SIG-M5 (cell line): ENCODE measurements at places on chromosomes 7 and 10.

GRCh38 chr10:126568809-126569385 is 101.6 kb downstream of the C10orf90 start:
- no peak for DNase-seq

- DNase-seq: no peak
Observed at GRCh38 chr10:78459639-78460037, 426.0 kb downstream of the RPS24 start.

- no peak for DNase-seq
Observed at GRCh38 chr7:65509368-65510186, 135.9 kb downstream of the ZNF92 start.

DNA sequence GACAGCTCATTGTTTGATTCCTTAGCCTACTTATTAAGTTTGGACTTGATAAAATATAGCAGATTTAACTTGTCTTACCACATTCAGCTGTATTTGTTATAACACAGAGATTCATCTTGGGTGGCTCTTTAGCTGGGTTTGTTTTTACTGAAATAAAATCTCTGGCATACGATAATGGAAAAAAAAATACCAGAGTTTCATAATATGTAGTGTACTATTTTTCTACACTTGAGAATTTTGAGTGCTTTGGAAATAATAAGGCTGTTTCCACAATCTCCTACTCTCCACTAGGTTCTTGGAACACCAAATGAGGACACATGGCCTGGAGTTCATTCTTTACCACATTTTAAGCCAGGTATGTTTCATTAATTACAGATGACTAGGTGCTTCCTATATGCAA is 218.6 kb upstream of the FZD1 start:
- no peak for DNase-seq

DNA sequence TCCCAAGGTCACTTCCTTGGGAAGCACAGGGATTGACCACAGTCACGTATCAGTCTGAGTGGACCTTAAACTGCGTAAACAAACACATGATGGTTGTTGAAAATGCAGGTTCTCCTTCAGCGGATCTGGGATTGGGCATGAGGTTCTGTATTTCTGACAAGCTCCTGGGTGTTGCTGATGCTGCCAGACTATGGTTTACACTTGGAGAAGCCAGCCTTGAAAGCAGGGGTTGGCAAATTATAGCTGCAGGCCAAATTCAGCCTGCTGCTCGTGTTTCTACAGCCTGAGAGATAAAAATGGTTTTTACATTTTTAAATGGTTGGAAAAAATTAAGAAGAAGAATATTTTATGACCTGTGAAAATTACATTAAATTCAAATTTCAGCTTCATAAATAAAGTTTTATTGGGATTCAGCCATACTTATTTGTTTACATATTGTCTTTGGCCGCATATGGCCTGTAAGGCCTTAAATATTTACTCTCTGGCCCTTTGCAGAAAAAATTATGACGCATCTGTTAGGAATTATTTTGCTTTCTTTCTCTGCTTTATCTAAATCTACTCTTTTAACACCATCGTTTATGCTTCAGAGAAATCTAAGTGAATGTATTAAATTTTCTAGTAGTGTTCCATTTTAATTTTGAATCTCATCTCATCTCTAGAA is 109.6 kb downstream of the SH2D4B start:
- no peak for DNase-seq

DNA sequence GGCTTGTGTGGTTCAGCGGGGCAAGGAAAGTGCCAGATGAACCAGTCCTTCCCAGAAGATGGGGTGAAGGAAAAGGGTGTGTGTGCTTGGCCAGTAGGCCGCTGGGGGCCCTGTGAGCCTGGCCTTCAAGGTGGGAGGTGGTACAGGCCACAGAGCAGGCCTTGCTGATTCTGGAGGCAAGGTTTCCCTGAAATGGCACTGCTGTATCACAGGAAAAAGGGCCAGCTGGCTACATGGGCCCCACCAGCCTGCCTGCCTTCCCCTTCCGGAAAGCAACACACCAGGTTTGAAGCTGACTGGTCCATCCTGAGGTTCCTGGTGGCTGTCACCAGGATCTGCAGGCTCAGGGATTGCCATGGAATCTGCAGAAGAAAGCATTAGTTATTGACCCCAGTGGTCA is 12.5 kb downstream of the MMRN2 start:
- DNase-seq: no peak

- DNase-seq: no peak
Observed at GRCh38 chr10:1670541-1671365, 66.6 kb downstream of the ADARB2 start.

DNA sequence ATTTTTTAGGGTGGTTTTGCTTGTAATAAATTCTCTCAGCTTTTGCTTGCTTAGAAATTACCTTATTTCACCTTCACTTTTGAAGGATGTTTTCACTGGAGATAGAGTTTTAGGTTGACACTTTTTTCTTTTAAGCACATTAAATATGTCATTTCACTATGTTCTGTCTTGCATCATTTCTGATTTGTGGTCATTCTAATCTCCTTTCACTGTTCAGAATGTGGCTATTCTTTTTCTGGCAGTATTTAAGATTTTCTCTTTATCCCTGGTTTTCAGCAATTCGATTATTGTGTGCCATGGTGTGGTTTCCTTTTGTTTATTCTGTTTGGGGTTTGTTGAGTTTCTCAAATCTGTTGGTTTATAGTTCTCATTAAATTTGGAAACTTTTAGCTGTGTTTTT is 1065.6 kb downstream of the KCNMA1 start:
- DNase-seq: no peak

- DNase-seq: no peak
Observed at GRCh38 chr10:77071956-77072355, 565.7 kb downstream of the KCNMA1 start.

DNA sequence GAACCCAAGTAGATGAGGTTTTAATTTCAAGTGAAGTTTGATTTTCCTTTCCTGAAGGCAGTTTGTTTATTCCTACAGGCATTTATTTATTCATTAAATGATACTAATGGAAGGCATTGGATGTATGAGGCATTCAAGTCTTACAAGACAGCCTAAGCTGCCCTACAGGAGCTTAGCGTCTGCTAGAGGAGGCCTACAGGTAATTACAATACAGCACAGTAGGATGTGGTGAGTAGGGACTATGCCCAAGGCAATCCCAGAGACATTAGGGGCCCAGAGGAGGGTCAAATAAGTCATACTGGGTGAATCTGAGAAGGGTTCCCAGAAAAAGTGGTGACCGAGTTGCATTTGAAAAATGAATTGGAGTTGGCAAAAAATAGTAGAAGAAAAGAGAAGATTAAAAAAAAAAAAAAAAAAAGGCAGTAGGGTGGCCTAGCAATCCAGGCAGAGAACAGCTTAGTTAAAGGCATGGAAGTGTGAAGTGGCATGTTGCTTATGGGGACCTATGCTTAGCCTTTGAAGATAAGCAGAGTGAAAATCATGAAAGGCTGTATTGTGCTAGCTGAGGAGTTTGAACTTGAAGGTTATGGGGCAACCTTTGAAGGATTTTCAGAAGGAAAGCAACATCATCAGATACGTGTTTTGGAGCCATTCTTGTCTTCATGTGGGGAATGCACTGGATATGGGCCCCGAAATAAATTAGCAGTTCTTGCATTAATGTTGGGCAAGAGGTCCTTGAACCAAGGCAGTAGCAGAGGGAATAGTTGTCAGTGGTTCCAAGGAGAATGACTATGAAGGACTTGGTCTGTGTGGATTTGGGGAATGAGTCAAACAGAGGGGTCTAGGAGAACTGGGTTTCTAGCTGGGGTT is 65.5 kb downstream of the SNX10 start:
- DNase-seq: no peak

GRCh38 chr7:130882396-130882795 is 148.4 kb upstream of the KLF14 start:
- no peak for DNase-seq

GRCh38 chr7:107213193-107213788 is 44.5 kb downstream of the HBP1 start:
- DNase-seq: no peak

DNA sequence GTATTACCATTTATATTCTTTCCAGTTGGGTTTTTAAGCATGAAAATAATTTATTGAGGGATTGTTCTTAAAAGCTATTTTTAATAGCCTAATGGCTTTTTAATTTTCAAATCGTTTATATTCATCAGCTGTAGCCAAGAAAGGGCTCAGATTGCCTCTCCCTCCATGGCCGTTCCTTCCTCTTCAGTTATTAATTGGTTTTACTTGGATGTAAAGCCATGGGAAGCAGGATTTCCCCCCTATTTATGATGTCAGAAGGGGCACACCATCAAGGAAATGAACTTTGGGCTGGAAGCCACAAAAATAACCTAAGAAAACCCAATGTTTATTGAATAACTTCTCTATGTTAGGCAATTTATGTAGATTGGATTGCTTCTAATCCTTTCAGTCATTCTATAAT is 656.3 kb downstream of the TYW1 start:
- no peak for DNase-seq

GRCh38 chr7:20578257-20578771 is 37.2 kb upstream of the ABCB5 start:
- no peak for DNase-seq

DNA sequence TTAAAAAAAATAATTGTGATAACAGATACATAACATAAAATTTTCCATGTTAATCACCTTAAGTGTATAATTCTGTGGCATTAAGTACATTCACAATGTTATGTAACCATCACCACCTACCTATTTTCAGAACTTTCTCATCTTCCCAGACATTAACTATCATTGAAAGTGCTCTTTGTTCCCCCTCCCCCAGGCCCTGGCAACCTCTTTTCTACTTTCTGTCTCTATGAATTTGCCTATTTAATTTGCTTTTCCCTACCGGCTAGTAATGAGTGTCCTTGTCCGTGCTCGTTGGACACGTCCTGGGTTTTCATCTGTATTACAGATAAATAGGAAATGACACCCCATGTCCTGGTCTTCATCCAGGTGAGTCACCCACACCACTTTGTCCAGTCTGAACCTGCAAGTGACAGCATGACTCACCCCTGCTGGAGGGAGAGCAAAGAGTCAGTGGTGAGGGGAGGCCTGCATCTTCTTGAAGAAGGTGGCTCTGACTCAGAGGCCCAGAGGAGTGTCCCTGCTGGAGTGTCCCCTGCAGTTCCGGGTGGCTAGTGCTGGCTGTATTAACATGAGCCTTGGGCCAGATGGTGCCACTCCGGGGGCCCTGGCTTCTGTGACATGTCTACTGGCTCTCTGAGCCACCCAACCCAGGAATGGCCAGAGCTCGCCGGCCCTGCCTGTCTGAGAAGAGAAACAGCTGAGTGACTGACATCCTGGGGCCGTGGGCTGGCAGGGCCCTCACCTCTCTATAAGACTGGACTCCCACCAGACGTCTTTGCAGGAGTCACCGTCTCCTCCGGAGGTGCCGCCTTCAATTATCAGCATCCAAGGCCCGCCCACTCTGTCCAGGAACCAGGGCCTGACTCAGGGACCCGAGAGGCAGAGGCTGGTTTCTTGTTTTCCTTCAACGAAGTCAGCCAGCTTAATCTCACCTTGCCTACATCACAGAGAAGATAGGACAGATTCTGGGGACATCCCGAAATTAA is 503.2 kb upstream of the MKI67 start:
- DNase-seq: no peak

GRCh38 chr7:88101769-88102168 is 118.1 kb downstream of the SRI start:
- DNase-seq: no peak

GRCh38 chr10:48363617-48364355 is 57.3 kb downstream of the MAPK8 start:
- DNase-seq: no peak

DNA sequence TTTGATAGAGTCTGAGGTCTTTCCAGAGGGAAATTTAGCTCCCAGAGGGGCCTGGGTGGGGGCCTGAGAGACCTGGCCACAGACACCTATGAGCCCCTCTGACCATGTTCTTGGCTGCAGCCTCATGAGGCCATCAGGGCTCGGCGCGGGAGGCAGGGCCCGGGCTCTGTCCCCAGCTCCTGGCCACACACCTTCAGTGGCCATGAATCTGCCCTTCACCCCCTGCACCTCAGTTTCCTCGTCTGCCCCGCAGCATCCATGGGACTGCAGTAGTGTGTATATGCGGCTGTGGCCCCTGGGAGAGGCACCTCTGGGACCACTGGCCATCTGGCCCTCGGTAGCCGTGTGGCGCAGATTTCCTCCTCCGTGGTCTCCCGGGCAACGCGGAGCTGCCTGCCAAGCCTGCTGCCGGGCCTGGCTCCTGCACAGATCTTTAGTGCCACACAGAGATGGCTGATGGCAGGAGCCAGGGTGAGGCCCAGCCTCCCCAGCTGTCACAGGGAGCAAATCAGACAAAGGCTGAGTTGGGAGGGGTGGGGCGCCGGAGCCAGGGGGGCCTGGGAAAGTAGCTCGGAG is 23.6 kb upstream of the ADCYAP1R1 start:
- no peak for DNase-seq

GRCh38 chr10:11687779-11688447 is 54.3 kb upstream of the ECHDC3 start:
- DNase-seq: no peak

DNA sequence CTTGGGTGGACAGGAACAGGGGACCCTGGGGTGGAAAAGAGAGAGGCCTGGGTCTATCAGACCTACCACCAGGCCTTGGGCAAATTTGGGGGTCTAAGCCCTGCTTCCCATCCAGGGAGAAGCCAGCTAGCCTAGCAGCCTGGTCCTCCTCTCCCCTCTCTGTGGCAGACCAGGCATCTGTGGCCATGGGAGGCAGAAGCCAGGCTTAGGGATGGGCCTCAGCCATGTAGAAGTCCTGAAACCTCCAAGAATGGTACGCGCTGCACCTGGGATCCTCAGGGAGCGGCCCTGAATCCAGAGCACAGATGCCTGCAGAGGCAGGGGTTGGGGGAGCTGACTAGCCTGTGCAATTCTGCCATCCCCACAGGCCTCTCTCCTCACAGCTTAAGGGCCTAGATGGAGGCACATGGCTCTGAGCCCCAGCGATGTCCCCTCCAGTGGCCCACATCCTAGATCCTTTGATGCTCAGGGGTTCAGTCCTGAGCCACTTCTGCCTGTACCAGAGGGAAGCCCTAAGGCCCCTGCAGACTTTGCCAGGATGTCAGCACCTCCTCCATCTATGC is 21.2 kb downstream of the GRID1 start:
- no peak for DNase-seq

- no peak for DNase-seq
Observed at GRCh38 chr7:69803699-69804516, 205.6 kb downstream of the AUTS2 start.

DNA sequence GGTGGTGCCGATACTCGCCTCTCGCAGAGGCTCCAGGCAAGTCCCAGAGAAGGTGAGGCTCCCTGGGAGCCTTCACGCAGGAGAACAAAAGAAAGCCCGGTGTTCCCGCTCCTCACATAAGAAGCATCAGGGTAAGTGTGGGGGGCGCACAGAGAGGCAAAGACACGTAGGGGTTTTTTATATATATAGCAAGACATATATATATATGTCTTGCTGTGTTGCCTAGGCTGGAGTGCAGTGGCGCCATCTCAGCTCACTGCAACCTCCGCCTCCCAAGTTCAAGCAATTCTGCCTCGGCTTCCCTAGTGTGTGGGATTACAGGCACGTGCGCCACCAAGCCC is 61.3 kb downstream of the PDIA4 start:
- DNase-seq: no peak

GRCh38 chr7:43495572-43495971 is 87.3 kb upstream of the STK17A start:
- no peak for DNase-seq
